ENCODE measurements at places on chromosomes 12 and 14. TPM values are rescaled to one million over a fixed set of nuclear protein-coding genes. Genes with fewer than 3 reads are reported as not detected.

KRT82 gene
- total RNA-seq, result not detected

PMEL gene
- 0.77 TPM for total RNA-seq

ZDHHC22 gene
- 0.46 TPM for total RNA-seq

ERG28 gene
- 16.1 TPM for total RNA-seq

HEBP1 gene
- total RNA-seq, result 57.9 TPM

STAC3 gene
- total RNA-seq, result 0.43 TPM

LRRK2 gene
- total RNA-seq, result 2.6 TPM

MYF6 gene
- not detected for total RNA-seq
